HFFc6 (cell line): ENCODE measurements at places on chromosomes 11 and 22. TPM values are rescaled to one million over a fixed set of nuclear protein-coding genes. Genes with fewer than 3 reads are reported as not detected.
A peak's percentile ranks its signal among the peaks of the same experiment; 100 is the strongest.

The RAB36 gene
- 5.9 and 8.5 TPM in 2 replicates for total RNA-seq

- no peak for DNase-seq
Observed at GRCh38 chr11:7586376-7586775, 72.6 kb downstream of the PPFIBP2 start.

GRCh38 chr11:126790550-126791081 lies 210.0 kb downstream of the KIRREL3 start:
- peak; percentile 93 for DNase-seq

DNA sequence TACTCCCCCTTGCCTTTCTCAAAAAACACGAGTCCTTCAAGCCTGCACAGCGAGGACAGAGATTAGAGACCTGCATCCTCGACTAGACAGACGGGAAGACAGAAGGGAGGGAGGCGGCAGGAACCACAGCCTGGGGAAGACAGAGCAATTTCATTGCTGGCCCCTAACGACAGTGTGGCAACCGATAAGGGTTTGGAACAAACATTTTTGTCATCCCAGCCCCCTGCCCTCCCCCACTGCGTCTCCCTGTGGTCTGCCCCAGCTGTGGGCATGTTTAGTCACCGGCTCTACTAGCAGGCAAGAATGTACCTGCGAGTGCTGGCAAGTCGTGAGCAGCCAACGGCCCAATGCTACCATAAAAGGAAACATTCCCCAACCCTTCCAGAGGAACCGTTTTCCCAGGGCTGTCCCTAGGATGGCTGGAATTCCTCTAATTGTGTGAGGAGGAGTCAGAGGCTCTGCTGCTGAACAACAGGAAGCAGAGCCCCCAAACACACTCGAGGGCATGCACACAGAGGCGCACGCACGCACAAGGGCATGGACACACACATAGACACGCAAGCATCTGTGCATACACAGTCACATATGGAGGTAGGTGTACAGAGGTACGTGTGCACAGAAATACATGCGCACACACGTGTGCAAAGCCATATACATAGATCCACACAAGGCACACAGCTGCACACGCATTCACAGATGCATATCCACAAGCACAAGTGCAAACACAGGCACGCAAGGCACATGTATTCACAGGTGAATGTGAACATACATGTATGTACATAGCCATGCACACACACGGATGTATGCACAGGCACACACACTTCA lies 58.3 kb downstream of the MYH9 start:
- peak; percentile 95 for DNase-seq

GRCh38 chr11:119222891-119223290 lies 16.8 kb downstream of the CBL start:
- no peak for DNase-seq

GRCh38 chr22:24117942-24118341 lies 63.3 kb upstream of the SUSD2 start:
- DNase-seq: no peak

The PKNOX2 gene
- total RNA-seq: not detected in 3 replicates

- DNase-seq: no peak
Observed at GRCh38 chr22:48448821-48449220, 1378.9 kb downstream of the BRD1 start.

The PHF21B gene
- total RNA-seq: not detected in 3 replicates

- DNase-seq: no peak
Observed at GRCh38 chr11:65661599-65662246, 993 bp downstream of the RELA start.

- no peak for DNase-seq
Observed at GRCh38 chr11:1937616-1938342, 9.4 kb upstream of the MRPL23 start.

The SOX10 gene
- total RNA-seq: not detected in 3 replicates

DNA sequence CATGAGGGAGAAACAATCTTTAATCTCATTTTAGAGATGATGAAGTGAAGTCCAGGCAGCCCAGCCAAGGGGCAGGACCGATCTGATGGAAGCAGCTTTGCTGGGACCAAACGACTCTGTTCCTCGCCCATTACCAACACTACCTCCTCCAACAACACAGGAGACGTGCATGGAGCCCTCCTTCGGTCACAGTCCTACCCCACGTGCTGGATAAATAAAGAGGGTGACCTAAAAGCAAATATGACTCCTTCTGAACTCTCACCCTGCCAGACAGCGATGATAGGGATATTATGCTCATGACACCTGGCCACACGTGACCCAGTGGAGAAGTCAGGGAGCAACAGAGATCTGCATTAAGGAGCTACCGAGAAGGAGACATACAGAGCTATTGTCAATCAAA lies 26.0 kb downstream of the SCGB1A1 start:
- DNase-seq: no peak

DNA sequence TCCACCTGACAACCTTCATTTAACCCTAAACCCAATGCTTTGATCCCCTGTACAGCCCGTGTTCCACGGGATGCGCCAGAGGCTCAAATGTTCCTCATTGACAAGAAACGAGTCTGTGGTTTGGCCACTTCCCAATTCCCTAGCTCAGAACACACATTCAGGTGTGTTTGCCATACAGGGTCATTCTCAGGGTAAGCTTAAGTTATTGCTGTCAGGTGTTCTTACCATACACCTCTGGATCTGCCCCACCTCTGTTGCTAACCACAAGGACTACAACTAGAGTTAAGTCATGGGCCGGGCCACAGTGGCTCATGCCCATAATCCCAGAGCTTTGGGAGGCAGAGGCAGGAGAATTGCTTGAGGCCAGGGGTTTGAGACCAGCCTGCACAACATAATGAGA lies 45.6 kb upstream of the POLD3 start:
- DNase-seq: no peak

GRCh38 chr11:19398772-19399527 lies 158.2 kb upstream of the E2F8 start:
- peak; percentile 83 for DNase-seq

The RFPL3 gene
- not detected in 3 replicates for total RNA-seq

DNA sequence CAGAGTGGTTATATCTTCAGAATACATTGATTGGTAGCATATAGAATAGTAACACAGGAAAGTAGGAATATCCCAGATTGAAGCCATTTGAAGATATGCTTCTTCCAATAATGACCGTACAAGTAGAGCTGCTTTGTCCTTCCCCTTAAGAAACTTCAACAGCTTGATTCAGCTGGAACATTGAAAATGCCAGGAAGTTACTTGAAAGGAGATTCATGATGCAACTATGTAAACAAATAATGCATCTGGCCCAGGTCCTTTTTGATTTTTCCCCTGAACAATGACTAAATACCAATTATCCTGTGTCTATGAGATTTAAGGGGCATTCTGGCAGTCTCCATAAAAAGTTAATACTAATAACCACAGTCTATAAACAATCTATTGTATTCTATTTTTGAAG lies 3.0 kb downstream of the DKK3 start:
- peak; percentile 63 for DNase-seq

- DNase-seq: no peak
Observed at GRCh38 chr22:16783453-16783852, 41.8 kb downstream of the XKR3 start.

DNA sequence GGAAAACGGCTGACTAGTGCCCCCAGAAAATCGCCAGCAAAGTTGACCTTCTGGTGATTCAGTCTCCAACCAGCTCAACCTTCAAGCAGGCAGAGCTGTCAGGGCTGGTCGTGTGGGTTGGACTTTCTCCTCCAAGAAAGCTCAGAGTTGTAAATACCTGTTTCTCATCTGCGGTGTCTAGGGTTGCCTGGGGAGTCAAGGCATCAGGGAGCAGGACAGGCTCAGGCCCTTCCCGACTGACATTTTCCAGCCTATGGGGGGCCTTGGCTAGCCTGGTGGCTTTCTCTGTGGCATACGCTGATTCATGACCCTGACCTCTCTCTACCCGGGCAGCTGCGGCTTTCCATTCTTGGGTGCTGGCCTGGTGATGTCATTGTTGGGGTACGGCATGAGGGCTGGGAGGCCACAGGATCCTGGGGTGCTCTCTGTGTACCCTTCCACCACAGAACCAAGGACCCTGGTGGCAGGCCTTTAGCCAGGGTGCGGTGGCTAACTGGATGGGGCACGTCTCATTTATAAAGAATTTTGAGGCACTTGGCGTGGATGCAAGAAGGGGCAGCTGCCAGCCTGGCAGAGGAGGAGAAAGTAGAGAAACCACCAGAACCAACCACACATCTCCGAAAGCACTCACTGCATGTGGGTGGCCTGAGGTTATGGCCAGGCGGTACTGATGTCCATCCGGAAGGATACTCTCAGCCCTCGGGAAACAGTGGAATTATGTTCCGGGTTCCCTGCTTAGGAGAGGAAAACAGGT lies 64.9 kb downstream of the BCR start:
- DNase-seq: peak; percentile 82

DNA sequence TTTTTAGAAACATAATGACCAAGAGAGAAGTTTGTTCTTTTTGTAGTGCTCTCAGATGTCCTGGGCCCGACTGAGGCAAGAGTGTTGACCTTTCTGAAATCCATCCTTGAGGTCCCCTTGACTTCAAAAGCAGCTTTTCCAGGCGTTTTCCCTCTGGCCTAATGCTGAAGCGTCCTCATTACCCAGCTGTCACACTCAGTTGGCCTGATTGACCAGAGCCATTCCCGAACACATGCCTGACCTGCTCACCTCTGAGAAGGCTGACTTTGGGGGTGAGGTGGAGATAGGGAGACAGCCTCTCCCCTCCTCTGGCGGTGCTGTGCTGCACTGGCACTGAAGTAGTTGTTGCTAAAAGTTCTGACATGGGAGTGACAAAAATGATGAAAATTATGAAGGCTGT lies 66.9 kb downstream of the ALX4 start:
- no peak for DNase-seq

GRCh38 chr11:10742460-10743208 lies 8.4 kb upstream of the CTR9 start:
- DNase-seq: peak; percentile 85

The TMEM191C gene
- 0.56 to 0.75 TPM (median 0.63 TPM) in 3 replicates for total RNA-seq

The GLB1L3 gene
- total RNA-seq: not detected in 3 replicates

- no peak for DNase-seq
Observed at GRCh38 chr11:44813401-44813800, 86.6 kb downstream of the TSPAN18 start.

GRCh38 chr11:121723246-121723741 lies 270.5 kb upstream of the SORL1-AS1 start:
- DNase-seq: no peak

The BDNF gene
- 56.5 to 89.1 TPM (median 61.8 TPM) in 3 replicates for total RNA-seq

GRCh38 chr22:19750507-19751490 lies 9.8 kb upstream of the TBX1 start:
- DNase-seq: peak; percentile 36

The SBF2 gene
- 25.0 to 30.7 TPM (median 25.6 TPM) in 3 replicates for total RNA-seq

- DNase-seq: no peak
Observed at GRCh38 chr11:130315354-130315970, 745 bp upstream of the ZBTB44 start.

The CDC42BPG gene
- 0.03 to 0.06 TPM in 2 of 3 replicates, not detected in the other for total RNA-seq
